Skin of body (tissue), 3 donors: ENCODE measurements at places on chromosomes 7 and 10. TPM values are rescaled to one million over a fixed set of nuclear protein-coding genes. Genes with fewer than 3 reads are reported as not detected.

- DNase-seq, result no peak
Observed at GRCh38 chr7:116950889-116951351, 2.4 kb upstream of the ST7 start.

BLVRA gene
- 19.0 TPM for total RNA-seq

GRCh38 chr7:76225379-76225778 is 23.7 kb downstream of the SRRM3 start:
- no peak for DNase-seq

- peak; percentile 48 for DNase-seq
Observed at GRCh38 chr10:3173171-3173878, 743 bp upstream of the PITRM1 start.

DNA sequence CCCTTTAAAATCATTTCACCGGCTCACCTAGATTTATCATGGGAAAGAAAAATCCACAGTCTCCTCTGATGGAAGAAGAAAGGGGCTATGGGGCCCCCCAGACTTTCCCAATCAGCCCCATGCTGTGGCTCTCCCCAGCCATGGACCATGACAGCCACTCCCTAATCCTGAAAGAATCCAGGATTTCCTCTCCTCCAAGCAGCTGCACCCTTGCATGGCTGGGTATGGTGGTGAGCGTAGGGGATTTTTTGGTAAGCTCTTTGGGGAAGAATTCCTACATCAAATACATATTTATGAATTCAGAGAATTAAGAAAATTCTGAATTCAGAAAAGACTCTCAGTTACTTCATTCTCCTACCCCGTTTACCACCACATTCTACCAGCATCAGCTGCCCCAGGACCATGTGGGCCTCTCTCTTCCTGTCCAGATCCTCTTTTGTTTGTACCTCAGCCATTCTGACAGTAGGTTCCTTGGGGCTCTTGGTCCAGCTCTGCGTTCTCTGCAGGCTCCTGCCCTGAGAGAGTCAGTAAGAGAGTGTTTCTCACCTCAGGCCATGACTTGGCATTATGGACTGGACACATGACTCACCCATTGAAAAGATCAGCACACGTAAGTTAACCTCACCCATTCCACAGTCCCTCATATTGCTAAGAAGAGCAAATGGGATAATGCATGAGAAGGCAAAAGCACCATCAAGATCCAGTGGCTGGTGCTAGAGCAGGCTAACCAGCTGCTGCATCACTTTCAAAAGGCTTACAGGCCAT is 337.8 kb downstream of the ELMO1 start:
- no peak for DNase-seq

C1QL3 gene
- 0.10 TPM for total RNA-seq

DNA sequence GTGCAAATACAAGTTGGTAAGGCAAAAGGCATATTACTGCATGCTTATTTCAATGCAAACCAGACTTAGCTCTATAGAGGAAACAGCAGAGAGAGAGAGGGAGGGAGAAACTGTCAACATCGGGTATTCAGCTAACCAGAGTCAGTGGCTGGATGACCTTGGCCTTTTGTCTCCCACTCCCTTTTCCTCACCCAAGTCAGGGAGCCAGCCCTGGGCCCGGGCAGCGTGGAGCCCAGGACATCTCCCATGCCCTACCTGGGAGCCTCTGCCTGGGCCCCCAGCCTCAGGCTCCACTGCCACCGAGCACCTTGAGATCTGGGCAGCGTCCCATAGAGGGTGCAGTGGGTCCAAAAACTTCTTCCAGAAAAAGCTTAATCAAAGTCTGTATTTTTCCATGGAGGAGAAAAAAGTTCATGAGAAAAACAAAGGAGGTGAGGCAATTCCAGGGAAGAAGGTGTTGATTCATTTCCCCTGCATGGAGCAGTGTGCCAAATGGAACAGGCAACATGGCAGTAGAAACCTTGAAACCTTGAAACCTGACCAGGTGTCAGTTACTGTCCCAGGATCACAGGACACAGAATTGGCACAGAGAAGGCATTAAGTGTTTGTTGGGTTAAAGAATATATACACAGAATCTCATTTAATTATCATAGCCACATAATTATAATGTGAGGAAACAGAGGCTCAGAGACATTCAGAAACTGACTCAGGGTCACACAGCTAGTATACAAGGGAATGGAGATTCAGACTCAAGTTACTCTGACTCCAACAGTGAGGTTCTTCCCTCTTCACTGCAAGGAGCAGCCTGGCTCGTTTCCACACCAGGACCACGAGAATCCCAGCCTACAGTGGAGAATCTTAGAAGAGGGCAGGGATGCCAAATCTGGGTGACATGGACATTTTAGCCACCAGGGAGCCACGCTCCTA is 5.8 kb upstream of the NCOA4 start:
- no peak for DNase-seq

SPDYE16 gene
- total RNA-seq, result 0.10 TPM

CCDC146 gene
- 18.2 TPM for total RNA-seq

FRMD4A gene
- 33.3 TPM for total RNA-seq

DNA sequence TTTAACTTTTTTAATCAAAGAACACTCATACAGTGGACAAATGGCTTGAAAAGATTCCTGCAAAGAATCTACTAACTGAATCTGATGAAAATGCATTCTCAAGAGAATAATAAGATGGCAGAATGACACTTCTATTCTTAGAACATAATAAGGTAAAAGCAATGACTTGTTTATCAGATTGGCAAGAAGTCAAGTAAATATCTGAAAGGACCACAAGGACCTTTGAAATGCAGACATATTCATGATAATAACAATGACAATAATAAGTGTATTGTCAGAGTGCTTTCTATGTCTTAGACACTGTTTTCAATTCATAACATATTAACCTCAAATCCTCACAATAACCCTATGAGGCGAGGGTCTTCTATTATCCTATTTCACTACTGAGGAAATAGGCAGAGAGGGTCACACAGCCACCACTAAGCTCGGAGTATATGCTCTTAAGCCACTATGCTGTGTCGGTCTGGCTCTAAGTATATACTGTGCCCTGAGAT is 10.6 kb downstream of the HACD1 start:
- DNase-seq, result no peak

DNA sequence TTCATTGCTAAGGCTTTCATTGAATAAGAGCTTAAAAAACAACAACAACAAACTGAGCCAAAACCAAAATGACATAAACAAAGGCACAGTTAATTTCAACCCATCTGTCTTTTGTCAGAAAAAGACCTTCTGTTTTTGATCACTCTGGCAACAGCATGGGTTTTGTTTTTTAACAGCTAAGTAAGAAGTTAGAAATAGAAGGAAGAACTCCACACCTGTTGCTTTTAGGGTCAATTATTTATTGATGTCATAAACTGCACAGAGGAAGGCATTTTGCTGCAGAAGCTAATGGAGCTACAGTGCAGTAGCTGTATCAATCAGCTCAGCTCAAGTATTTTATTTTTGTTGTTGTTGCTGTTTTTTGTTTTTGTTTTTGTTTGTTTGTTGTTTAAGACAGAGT is 16.3 kb upstream of the GJD4 start:
- no peak for DNase-seq

IFIT3 gene
- 11.2 TPM for total RNA-seq

RBP3 gene
- total RNA-seq, result not detected

PIK3CG gene
- total RNA-seq, result 4.7 TPM

AASS gene
- total RNA-seq, result 33.1 TPM

- DNase-seq, result no peak
Observed at GRCh38 chr7:80640846-80641245, 2.4 kb downstream of the CD36 start.

DNA sequence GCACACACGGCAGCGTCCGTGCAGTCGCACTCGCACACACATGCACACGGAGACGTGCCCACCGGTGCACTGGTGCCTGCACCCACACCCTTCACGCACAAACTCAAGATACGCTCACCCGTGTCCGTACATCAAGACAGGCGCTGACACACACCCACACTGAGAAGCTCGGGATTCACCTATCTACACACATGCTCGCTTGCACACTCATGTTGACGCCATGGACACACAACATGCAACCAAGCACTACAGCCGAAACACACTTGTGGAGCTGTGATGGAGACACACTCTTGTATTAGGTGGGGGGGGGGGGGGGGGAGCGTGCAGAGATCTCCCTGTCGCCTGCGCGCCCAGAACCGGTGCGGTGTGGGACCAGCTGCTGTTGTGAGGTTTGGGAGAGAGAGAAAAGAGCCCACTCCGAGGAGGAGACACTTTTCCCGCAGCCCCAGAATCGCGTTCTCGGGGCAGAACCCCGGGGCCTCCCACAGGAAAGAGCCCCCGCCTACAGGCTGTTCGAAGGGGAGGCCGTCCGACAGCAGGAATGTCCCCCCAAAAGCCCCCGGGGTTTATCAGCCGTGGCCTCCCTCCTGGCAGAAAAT is 605 bp upstream of the NFKB2 start:
- peak; percentile 75 for DNase-seq

DNA sequence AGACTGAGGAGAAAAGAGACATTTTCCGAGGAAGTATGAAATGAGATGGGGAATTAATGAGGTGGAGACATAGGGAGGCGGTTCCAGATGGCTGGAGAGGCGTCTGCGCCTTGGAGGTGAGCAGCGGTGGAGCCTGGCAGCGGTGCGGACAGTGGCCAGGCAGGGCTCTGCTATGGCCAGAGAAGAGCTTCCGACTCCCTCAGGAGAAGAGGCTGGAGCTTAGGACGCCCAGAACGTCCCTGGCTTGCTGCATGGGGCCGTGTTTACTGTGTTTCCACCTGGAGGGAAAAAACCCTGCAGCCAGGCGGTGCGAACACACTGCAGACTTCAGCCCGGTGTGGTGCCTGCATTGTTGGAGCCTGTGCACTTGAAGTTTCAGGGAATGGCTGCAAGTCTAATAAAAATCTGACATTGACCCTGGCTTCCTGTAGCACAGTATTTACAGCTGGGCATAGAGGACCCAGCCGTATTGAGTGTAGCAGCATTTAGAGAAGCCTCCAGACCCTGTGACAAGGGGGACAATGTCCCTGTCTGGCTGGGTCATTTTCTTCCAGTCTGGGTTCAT is 447.1 kb upstream of the MKI67 start:
- DNase-seq, result no peak

DNA sequence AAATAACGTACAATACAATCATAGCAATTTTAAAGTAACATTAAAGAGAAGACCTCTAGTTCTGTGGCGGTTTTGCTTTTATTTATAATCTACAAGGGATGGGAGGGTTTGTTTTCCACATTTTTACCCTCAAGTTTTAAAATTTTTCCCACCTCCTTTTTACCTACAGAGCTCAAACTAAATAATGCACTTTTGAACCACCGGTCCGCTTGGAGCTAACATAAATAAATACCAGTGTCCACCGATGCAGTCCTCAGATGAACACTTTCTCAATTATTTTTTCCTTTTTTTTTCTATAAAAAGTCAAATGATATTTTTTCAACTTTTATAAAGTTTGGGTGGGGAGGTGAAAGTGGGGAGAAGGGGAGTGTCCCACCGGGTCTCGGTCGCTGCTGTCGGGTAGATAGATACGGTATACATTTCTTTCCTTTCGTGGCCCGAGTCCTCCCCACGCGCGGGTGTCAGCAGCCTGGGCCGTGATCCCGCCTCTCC is 3.3 kb downstream of the ZNF503 start:
- DNase-seq, result no peak

GRCh38 chr7:112500619-112501018 is 19.8 kb downstream of the LSMEM1 start:
- DNase-seq, result peak; percentile 11

GDF2 gene
- not detected for total RNA-seq

PLAU gene
- total RNA-seq, result 29.1 TPM

DNA sequence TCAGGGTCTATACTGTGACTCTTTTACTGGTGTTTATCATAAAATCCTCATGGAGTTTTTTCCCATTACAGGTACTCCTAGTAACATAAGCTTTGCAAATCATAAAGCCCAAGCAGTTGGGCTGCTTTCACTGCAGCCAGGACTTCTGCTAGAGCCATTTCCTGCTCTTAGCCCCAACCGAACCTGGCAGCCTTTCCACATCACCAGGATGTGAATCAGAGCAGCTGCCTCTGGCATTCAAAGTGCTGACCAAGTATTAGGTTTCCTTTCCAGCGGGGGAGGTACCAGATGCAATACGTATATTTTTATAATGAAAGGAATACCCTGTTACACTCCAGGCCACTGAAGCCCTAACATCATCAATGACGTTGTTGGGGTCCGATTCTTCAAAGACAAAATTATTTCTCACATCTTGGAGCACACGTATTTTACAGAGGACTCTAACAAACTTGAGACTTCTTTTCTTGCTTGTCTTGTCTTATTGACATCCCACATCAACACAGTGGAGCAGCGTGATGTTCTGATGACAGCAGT is 3.6 kb upstream of the HTR5A start:
- no peak for DNase-seq

PGAM2 gene
- 45.8 TPM for total RNA-seq

DNA sequence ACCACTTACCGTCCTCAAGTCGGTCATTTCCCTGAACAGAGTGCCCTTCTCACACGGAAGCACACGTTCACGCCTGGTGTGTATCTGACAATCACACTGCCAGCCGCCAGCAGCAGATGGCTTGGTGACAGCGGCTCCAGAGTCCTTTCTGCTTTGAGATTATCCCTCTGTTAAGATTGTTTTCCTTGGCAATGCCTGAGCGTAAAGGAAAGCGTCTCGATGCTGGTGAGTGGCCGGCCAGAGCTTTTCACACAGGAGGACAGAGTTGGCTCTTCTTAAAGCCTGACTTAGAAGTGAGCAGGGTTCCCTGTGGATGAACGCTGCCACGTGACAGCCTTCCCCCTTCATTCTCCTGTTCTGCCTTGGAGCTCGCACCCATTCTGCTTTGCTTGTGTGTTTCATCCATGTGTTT is 22.1 kb upstream of the PRKAR1B start:
- no peak for DNase-seq

OR2AE1 gene
- not detected for total RNA-seq

GRCh38 chr10:59847326-59847725 is 59.0 kb downstream of the CCDC6 start:
- no peak for DNase-seq

CCDC136 gene
- 6.1 TPM for total RNA-seq

CHRM2 gene
- 0.20 TPM for total RNA-seq

SERPINE1 gene
- 18.1 TPM for total RNA-seq

RBM48 gene
- total RNA-seq, result 15.8 TPM

PBLD gene
- total RNA-seq, result 4.2 TPM

DNA sequence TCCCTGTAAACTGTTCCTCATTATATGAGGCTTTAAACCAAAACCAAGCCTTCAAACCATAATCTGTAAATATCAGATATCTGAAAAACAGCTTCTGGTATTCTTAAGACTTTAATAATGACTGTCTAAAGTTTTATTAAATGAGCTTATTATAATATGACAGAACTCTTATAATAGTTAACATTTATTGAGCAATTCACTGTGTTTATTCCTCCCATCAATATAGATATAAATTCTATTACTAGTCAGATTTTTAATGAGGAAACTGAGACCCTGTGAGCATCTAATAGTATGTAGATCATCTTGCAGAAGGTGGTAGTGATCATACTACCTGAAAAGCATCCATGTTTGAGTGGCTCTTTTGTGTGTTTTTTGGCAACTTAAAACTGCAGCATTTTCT is 45.1 kb downstream of the KIF11 start:
- DNase-seq, result no peak

ANKRD7 gene
- 0.49 TPM for total RNA-seq

VTI1A gene
- total RNA-seq, result 28.7 TPM

GRCh38 chr10:129780198-129780597 is 183.9 kb downstream of the EBF3 start:
- no peak for DNase-seq

ODAD2 gene
- total RNA-seq, result 0.69 TPM

GRCh38 chr7:148433521-148434180 is 156.9 kb upstream of the C7orf33 start:
- no peak for DNase-seq

ADK gene
- total RNA-seq, result 42.5 TPM
